Cortex of kidney (tissue), 1 donor: ENCODE measurements at places on chromosomes 3 and 15.

DNA sequence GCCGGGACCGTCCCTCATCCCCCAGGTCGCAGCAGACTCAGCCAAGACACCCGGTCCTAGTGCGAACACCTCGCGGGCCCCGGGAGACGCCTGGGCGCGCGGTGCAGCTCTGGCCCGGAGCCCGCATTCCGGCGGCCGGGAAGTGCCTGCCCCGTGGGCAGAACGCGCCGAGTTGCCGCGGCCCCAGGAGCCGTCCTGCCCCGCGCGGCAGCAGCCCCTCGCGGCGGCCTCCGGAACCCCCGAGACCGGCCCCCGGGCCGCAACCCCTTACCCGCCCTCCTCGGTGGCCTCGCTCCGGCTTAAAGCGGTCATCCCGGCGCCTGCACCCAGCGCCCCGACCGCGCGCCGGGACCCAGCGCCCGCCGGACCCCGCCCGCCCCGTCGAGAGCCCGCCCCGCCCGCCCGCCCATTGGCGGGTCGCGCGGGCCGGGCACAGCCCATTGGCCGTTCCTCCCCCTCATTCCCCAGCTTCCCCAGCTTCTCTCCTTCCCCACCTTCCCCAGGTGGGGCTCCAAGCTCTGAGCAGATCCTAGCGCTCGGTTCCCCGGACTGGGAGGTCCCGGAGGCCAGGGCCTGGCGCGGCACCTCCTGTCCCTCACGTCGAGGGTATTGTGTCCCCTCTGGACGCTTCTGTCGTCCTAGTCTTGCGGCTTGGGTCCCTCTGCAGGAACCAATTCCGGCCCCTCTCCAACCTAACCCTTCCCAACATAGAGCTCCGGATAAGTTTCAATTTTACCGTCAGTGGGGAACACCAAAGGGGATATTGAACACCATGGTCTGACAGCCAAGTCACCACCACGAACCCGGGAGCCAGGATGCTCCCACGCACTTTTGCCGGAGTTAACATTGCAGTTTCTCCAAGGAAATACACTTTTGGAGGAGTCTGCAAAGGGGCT is at the start of gene GRAMD2A:
Gene GRAMD2A, minus strand, starts transcription at position 328 of the 896 bp plus-strand sequence.
- DNase-seq = no peak

GRCh38 chr15:55914446-55914845 is 79.0 kb downstream of the NEDD4 start:
- no peak for DNase-seq

DNA sequence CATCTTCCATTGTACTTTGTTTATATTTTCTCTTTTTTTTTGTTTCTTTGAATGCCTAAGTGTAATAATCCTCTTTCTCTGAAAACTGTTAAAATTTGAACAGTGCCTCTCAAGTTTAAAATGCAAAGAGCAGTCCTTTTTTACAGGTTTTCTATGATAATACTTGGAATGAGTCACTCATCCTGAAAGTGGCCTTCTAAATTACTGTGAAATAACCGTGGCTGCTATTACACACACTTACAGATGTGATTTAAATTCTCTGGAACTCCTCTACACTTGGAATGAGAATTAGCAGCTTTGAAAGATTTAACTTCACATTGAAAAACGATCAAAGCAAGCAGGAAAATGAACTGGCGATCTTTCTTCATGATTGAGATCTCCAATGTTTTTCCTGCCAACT is 105.9 kb downstream of the ROBO1 start:
- no peak for DNase-seq

- no peak for DNase-seq
These were observed 352.1 kb upstream of the CFAP20DC start for GRCh38 chr3:59401924-59402323.

GRCh38 chr15:90650117-90650955 is 66.8 kb upstream of the BLM start:
- DNase-seq = no peak

GRCh38 chr15:89139613-89140499 is 51.6 kb downstream of the ABHD2 start:
- DNase-seq = no peak
